ENCODE measurements at places on chromosomes 11 and 22. TPM values are rescaled to one million over a fixed set of nuclear protein-coding genes. Genes with fewer than 3 reads are reported as not detected.

- H3K27me3 ChIP-seq = no peaks in the 10 kb centered on the region
- H3K36me3 ChIP-seq = peaks cover 52% of the 10 kb centered on the region
- DNase-seq = no peak
- no peak overlapping the region for H3K4me3 ChIP-seq
- no peaks in the 10 kb centered on the region for H3K4me1 ChIP-seq
Observed at GRCh38 chr11:93700830-93701229, 39.3 kb downstream of the CEP295 start.

GRCh38 chr11:1152316-1153104 lies 5.2 kb upstream of the MUC5AC start:
- no peak overlapping the region for H3K4me3 ChIP-seq
- H3K36me3 ChIP-seq = no peaks in the 10 kb centered on the region
- H3K4me1 ChIP-seq = no peaks in the 10 kb centered on the region
- H3K27me3 ChIP-seq = no peaks in the 10 kb centered on the region
- DNase-seq = no peak
- no peak overlapping the region for H3K27ac ChIP-seq

GRCh38 chr22:26463101-26463661 lies 20.4 kb downstream of the HPS4 start:
- H3K27me3 ChIP-seq = no peaks in the 10 kb centered on the region
- no peak overlapping the region for H3K27ac ChIP-seq
- no peak for DNase-seq
- peaks cover 4% of the 10 kb centered on the region for H3K4me1 ChIP-seq

ESAM gene
- total RNA-seq = 6.8 TPM

OR52I2 gene
- not detected for total RNA-seq

C11orf16 gene
- not detected for total RNA-seq

Data from pancreas (tissue), 10 donors.